ENCODE measurements at places on chromosomes 2 and 18.

- no peak for DNase-seq
Measured at GRCh38 chr2:49973436-49973835, 819.1 kb upstream of the FSHR start.

- DNase-seq, result no peak
Measured at GRCh38 chr18:23179416-23179815, 44.1 kb downstream of the CABLES1 start.

DNA sequence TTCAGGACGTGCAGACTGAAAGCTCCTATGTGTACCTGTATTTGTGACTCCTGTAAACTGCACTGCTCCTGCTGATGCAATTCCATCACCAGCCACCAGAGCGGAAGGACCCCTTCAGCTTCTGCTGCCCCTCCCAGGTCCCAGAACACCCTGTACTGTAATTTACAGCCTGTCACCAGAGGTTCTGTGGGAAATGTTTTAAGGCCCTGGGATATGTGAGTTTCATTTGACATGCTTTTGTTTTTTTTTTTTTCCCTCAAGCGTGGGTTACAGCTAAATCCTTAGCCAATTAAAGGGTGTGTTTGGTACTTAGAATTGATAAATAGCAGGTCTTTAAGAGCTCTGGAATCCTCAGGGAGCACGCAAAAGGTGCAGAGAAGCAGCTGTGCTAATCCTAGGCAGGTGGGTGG lies 79.4 kb downstream of the KCTD1 start:
- no peak for DNase-seq

DNA sequence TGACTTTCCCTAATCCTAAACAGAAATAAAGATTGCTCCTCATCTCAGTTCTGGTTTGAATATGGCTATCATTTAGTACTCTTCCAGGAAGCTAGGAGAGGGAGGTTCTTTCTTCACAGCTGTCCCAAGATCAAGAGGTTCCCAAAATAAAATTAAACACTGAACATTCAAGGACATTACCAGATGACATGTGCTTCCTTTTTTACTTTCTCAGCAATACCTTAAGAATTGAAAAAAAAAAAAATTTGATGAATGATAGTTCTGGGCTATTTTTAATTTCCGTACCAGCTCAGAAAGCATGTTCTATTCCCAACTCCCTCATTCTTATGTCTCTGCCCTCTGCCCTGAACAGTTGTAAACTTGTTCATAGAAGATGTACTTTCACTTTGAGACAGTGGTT lies 61.7 kb upstream of the MYL1 start:
- DNase-seq, result no peak

GRCh38 chr2:8393506-8393905 lies 288.4 kb upstream of the ID2 start:
- no peak for DNase-seq

- no peak for DNase-seq
Measured at GRCh38 chr2:23347471-23348092, 37.4 kb upstream of the KLHL29 start.

GRCh38 chr2:54924121-54924520 lies 126.1 kb downstream of the RTN4 start:
- DNase-seq, result no peak

- DNase-seq, result no peak
Measured at GRCh38 chr18:47287911-47288585, 36.6 kb upstream of the SKOR2 start.

- no peak for DNase-seq
Measured at GRCh38 chr2:27638037-27638637, 9.3 kb downstream of the GPN1 start.

DNA sequence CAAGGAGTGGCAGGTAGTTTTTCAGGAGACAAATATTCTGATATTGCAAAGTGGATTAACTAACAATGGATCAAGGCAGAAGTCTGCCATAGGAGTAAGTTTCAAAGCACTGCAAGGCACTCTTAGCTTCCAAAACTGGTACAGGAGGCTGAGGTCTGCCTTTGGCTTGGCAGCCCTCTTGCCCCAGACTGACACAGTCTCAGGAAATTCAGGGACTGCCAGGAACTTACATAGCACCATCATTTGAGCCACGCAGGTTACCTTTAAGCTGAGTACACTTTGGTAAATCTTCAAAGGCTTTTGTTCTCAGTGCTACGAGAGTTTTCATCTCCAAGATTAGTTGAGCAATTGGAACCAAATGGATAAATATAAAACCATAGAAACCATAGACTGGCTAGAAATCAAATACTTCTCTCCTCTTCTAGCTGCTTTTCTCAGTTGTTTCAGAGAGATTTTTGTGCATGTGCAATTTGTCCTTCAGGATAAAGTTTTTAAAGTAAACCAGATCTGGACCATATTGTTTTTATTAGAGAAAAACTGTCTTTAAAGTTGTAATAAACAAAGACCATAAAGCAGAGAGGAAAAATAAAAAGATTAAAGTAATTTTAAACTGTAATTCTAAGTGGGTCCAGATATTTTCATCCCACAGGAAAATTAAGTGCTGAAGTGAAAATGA lies 18.8 kb downstream of the ANKRD29 start:
- DNase-seq, result no peak

GRCh38 chr2:23107327-23107941 lies 277.5 kb upstream of the KLHL29 start:
- no peak for DNase-seq

- no peak for DNase-seq
Measured at GRCh38 chr18:28588884-28589549, 412.1 kb upstream of the CDH2 start.

- no peak for DNase-seq
Measured at GRCh38 chr2:85468096-85468703, 49.7 kb downstream of the SH2D6 start.

DNA sequence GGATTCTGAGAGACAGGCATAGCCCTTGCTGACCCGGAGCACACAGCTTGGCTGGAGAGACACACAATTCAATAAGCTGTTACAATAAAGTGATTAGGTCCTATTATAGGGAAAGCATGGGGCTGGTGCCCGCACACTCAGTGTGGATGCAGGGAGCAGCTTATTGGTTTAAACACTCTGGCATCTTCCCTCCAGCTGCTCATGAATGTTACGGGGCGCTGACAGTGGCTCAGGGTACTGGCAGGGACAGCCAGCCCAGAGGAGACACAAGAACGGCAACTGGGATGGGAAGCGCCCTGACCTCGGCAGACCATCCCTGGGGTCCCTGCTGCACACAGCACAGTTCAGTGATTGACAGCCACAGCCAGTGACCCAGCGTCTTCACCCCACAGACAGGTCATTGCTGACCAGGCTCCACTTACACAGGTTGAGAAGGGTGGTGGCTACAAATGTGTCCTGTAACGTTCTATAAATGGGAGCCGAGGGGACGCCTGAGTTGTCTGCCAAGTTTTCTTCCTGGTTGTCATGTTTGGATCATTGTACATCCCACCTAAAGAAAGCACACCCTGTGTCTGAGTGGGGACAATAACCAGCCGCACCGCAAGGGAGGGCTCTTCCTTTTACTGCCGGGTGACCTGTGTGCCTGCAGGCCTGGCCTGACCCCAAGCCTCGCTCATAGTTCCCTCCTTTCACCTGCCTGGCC lies 60.3 kb downstream of the SH3BP4 start:
- no peak for DNase-seq

All from stimulated activated CD8-positive, alpha-beta memory T cell treated with anti-CD3 and anti-CD28 coated beads, Interleukin-15, amount 100 ng/mL, for 48 hours (primary cell).